NCI-H187 treated with DMSO at 0.1 percent for 48 hours (cell line): ENCODE measurements at places on chromosomes 4 and X.

DNA sequence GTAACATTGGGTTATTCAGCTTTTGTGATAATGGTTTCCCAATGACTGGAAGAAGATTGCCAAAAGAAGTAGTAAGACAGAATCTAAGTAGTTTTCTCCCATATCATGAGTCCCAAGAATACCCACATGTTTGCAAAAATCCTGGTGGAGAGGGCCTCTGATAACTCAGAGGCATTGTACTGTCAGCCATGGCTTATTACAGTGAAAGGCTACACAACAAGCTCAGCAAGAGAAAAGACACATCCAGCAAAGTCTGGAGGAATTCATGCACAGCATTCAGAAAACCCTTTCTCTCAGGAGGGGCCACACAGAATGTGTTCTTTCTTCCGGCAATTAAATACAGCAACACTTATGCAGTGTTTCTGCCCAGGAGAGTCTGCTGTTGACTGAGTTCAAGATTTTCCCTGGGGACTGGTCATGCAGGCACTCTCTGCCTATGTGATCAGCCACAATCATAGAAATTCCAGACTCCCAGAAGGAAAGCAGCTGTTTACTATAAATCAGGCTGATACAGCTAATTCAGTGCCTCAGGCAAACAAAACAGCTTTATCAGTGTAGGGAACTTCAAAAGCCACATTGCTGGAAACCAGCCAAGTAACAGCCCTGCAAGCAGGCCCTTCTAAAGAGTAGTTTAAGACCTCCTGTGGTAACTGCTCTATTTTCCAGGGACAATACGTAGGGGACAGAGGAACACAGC lies 937.1 kb downstream of the CCSER1 start:
- peak; percentile 98 for DNase-seq

DNA sequence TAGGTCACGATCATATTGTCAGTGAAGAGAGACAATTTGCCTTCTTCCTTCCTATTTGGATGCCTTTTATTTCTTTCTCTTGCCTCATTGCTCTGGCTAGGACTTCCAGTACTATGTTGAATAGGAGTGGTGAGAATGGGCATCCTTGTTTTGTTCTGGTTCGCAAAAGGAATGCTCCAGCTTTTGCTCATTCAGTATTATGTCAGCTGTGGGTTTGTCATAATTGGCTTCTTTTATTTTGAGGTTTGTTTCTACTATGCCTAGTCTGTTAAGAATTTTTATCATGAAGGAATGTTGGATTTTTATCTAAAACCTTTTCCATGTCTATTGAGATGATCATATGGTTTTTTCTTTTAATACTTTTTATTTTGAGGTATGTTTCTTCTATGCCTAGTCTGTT lies 152.3 kb upstream of the MAD2L1 start:
- DNase-seq = no peak

GRCh38 chr4:5012244-5012898 lies 6.9 kb downstream of the CYTL1 start:
- DNase-seq = no peak

DNA sequence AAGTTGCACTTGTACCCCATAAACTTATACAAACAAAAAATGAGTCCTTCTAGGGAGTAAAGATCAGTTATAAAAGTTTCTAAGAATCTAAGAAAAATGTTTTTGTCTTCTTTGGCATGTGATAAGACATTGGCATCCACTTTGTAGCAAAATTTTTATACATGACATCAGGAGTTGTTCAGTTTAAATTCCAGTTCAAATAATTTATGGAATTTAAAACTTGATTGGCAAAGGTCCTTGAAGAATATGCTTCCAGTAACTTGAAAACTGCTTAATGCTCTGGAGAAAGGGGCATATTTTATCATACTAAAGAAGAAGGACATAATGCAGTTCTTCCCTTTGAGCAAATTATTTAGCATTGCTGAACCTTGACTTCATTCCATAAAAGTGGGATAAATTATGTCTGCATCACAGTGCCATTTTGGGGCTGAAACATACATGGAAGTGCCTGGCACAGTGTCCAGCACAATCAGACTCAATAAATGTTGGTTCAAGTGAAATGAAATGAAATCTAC lies 163.3 kb upstream of the IL15 start:
- DNase-seq = no peak

DNA sequence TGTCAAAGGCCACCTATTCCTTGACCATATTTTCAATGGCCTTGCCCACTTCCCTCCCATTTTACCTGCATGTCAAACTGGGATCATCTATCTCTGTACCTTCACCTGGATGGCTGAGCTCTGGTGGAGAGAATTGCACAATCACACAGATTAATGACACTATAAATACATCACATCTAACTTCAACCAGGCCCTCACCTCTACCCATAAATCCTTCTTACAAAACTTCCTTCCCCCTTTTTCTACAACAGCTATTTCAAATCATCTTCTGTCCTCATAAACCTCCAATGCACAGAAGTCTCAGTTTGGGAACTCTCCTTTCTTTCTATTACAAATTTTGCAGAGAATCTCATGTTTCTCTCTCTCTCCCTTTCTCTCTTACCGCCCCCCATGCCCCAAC lies 9.2 kb downstream of the PALLD start:
- DNase-seq = no peak

- no peak for DNase-seq
Observed at GRCh38 chrX:22347491-22347890, 74.8 kb downstream of the CBLL2 start.

GRCh38 chrX:123731258-123731986 lies 1.4 kb downstream of the THOC2 start:
- no peak for DNase-seq

DNA sequence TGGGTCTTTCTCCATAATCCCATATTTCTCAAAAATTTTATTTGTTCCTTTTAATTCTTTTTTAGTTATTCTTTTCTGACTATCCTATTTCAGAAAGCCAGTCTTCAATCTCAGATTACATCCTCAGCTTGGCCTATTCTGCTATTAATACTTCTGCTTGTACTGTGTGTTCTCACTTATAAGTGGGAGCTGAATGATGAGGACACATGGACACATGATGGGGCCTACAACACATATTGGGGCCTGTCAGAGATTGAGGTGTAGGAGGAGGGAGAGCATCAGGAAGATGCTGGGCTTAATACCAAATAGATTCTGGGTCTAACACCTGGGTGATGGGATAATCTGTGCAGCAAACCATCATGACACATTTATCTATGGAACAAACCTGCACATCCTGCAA lies 82.3 kb downstream of the MAGEE1 start:
- DNase-seq = no peak

DNA sequence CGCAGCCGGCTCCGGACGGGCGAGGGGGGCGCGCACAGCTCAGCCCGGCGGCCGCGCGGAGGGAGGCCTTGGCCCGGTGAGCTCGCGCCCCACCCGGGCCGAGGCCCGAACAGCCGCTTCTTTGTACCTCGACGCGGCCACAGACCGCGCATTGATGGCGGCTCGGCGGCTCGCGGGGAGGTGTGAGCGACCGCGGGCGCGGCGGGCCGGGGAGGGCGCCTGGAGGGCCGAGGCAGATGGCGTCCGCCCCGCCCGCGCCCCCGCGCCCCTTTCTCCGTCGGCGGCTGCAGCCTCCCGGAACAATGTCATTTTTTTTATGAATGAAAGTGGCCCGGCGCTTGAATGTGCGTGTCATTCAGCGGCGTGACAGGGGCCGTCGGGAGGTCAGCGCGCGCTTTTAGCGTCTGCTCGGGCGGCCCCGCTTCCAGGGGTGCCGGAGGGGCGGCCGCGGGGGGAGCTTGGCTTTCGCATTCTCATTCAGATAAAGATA lies 1.8 kb downstream of the FGFR3 start:
- DNase-seq = no peak

DNA sequence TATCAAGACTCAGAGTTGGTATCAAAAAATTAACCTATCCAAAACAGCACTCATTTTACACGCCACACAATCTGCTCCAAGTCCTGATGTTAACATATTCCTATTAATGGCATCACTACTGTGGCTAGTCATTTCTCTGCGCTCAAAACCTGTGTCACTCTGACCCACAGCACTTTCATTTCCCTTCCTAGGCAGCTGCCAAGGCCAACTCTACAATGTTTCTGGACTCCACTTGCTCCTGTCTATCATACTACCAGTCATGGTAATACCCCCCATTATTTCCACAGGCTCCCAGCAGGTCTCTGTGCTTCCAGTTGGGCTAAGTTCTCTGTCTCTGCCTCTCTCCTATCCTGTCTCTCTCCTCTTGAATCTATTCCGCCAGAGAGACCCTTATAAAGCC lies 323.6 kb downstream of the NR3C2 start:
- DNase-seq = no peak

DNA sequence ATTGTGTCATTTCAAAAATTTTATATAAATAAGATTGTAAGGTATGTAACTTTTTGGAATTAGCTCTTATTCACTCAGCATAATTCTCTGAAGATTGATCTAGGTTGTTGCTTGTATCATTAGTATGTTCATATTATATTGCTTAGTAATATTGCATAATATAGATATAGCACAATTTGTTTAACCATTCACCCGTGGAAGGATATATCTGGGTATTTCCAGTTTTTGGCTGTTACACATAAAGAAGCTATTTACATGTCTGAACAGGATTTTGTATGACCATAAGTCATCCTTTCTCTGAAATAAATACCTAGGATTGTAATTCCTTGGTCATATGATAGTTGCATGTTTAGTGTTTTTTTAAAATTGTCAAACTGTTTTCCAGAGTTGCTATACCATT lies 82.5 kb downstream of the CPEB2 start:
- no peak for DNase-seq

DNA sequence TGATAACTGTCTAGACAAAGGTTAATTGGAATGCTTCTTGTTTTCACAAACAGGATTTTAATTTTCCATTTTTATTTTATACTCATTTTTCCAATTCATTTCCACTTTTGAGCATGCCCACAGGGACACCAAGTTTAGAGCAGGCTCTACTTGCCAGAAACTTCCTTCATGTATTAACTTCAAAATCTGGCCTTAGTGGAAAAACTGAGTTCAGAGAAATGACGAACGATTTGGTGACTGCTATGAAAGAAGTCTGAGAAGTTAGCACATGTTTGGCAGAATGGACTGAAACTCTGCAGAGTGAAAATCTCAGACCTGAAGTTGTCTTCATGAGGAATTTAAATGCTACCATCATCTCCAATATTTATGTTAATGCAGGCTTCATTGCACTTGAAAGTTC lies 214.1 kb downstream of the THOC2 start:
- DNase-seq = no peak

- no peak for DNase-seq
Observed at GRCh38 chrX:40266490-40267333, 169.0 kb upstream of the BCOR start.

DNA sequence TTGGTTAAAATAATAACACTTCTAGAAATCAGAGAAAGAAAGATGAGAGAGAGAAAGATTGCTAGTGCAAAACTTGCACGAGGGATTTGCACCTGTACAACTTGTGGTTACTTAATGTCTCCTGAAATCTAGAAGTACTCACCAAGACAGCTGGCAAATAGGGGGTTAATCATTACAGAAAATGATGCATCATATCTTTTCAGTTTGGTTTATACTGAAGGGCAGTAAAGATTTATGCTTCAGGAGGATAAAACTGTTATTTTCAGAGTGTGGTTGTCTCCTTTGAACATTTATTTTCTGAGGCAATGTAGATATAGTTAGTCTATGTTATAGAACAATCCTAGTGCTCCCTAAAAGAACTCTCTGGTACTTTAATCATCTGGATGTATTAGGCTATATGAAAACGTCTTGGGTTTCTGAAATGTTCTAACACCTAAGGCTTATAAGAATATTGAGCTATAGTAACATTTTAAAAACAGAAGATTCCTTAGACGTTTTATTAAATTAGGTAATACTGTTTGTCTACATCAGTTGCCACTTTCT lies 13.3 kb downstream of the ATOH1 start:
- DNase-seq = no peak

DNA sequence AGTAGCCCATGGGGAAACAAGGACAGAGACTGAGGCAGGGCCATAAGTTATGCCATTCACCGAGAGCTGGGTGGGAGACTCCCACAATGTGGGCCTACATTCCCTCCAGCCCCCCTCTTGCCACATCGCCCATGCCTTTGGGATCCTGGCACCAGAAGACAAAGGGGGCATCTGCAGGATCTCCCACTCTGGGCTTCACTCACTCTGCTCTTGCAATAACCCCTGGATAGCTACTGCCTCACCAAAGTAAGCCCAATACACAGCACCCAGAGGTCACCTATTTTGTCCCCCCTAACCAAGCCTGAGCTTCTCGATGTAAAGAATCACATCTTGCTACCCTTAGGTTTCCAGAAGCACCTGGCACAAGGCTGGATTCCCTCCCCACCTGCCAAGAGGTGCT lies 741 bp upstream of the RTL5 start:
- no peak for DNase-seq

- DNase-seq = no peak
Observed at GRCh38 chr4:188841523-188841922, 702.3 kb downstream of the TRIML1 start.

DNA sequence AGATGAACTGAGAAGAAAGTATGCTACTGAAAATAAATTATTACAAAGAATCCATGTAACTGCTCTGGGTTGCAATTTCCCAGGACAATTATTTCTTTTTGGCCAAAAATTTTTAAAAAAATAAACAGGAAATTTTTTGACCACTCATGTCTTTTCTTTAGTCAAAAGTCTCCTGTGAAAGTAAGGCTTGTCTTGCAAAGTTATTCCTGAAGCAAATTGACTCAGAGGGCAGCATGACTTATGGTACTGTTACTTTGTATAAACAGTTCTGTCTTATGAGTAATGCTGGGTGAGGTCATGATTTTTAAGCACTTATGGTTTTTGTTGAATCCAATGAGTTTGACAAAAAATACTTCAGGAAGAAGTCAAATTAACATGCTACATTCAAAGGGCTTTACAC lies 292.8 kb upstream of the ARSJ start:
- no peak for DNase-seq

GRCh38 chr4:150911326-150911725 lies 103.8 kb downstream of the LRBA start:
- DNase-seq = no peak

DNA sequence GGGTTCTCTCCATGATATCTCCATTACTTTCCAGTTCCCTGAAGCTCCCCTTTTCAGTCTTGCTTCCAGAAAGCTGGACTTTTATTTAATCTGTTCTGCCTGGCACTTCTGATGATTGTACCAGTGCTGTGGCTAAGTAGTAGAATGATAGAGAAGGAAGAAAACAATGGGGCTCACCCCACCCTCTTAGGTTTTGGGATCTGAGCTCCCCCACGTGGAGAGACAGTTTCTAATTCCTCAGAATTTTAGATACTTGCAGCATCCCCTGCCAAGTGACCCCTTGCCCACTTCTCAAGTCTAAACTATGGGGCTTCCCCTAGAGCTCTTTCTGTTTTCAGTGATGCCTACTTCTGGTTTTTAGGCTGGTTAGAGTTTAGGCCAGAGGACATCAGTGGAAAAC lies 73.9 kb downstream of the GC start:
- DNase-seq = no peak

DNA sequence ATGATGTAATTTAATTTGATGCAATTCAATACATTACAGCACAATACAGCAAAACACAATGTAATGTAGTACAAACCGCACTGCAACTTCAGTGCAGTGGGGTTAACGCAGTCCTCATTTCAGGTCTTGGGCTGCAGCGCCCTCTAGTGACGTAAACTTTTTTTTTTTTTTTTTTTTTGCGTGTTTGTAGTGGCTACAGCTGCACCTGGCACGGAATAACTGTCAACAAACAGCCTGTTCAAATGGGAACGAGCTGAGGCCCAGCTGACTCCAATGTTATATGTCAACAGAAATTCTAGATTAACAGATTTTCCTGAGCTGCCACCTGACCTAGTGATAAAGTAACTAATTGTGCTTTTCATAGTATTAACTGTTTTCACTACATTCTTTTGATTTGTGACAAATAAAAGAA lies 33.5 kb upstream of the RASSF6 start:
- DNase-seq = no peak
